ENCODE measurements at places on chromosomes 6 and 20.

GRCh38 chr6:689223-689622 is 3.7 kb downstream of the EXOC2 start:
- no peak for DNase-seq

GRCh38 chr6:43375693-43376092 is 6.2 kb upstream of the ZNF318 start:
- DNase-seq: no peak

DNA sequence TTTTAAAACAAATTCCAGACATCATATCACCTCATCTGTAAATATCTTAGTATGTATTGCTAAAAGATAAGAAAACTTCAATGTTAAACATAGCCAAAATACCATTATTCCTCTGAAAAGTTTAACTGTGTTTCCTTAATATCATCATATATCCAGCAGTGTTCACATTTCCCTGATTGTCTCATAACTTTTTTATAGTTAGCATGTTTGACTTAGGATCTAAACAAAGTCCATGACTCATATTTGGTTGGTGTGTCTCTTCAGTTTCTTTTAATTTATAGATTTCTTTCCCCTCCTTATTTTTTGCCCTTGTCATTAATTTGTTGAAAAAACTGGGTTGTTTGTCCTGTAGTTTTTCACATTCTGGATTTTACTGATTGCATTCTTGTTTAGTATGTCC is 163.0 kb downstream of the RPS12 start:
- DNase-seq: no peak

- DNase-seq: no peak
Observed at GRCh38 chr6:136890194-136890839, 31.8 kb upstream of the SLC35D3 start.

GRCh38 chr6:94071835-94072234 is 652.5 kb upstream of the EPHA7 start:
- no peak for DNase-seq

- no peak for DNase-seq
Observed at GRCh38 chr20:57999465-58000111, 228.9 kb downstream of the ANKRD60 start.

DNA sequence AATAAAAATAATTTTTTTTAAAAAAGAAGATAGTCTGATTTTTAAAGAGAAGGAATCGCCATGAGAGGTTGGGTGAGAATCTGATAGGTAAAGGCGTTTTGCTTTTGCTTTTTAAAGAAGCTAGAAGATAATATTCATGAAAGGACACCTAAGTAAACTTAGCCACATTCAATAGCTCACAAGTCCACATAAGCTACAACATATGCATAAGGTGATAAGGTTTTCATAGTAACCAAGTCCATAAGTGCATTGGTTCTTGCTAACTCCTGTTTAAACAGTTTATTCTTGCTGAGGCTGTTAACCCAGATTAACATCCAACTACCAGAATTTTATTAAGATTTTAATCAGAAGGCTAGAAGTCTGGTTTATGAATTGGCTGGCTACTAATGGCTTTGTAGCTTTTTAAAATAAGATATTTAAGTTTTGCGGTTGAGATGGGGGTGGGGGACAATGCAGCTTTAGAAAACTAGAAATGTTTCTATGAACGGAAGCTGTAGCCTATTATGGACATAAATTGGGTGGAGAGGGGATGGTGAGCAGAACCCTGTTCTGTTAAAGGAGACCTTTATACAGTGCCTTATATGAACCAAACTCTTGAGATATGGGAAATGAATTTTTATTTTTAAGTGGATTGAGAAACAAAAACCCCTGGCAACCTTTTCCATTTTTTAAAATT is 235.1 kb downstream of the ZFAND3 start:
- no peak for DNase-seq

DNA sequence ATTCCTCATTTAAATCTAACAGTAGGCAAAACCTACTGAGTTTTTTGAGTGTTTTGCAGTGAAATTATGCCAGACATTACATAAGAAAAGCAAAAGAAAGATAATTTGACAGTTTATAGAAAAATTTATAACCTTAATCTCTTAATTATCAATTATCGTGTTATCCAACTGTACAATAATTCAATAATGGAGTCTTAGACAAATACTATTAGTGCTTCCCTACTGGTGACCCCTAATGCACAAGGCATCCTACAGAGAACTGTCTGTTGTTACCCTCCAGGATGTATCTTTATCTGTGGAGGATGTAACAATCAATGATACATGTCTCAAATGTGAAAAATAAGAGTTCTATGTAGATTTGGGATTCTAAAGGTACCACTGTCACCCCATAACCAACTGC is 1687.6 kb downstream of the GRIK2 start:
- no peak for DNase-seq

DNA sequence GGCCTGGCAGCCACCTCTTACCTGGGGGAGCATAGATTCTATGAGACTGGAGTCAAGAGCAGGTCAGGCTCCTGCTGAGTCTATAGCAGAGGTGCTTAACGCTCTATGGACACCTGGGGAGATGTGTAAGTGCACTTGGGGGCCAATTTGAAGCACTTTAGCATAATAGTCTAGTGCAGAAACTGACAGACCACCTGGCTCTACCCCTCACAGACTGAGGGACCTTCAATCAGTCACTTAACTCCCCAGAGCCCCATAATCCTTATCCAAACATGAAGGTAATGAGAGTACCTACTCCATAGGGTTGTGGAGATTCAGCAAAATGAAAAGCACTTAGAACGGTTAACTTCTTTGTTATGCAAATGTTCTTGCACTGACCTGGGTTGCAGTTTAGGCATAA is 87.3 kb upstream of the SLC22A16 start:
- DNase-seq: no peak

DNA sequence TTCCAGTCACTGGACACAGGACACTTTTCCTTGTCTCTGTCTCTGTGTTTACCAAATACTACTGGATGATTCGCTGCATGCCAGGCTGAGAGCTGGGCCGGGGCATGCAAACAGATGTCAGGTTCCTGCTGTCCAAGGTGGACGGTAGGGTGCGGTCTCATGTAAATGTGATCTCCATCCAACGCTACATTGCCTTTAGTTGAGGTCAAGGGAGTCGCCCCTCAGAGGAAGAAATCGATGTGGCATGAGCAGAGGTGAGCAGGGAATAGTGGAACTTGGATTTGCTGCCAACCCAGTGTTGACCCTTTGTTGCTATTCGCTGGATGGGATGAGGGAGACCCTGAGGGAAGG is 9.8 kb upstream of the TOX2 start:
- DNase-seq: no peak

- no peak for DNase-seq
Observed at GRCh38 chr20:4613184-4613583, 108.5 kb upstream of the PRND start.

GRCh38 chr6:41286544-41287346 is at the start of gene TREM1:
TREM1 (minus strand) TSS chr6:41286682; CDS start chr6:41286655, 27 bp downstream.
- no peak for DNase-seq
